ENCODE measurements at places on chromosomes 6 and 20.

DNA sequence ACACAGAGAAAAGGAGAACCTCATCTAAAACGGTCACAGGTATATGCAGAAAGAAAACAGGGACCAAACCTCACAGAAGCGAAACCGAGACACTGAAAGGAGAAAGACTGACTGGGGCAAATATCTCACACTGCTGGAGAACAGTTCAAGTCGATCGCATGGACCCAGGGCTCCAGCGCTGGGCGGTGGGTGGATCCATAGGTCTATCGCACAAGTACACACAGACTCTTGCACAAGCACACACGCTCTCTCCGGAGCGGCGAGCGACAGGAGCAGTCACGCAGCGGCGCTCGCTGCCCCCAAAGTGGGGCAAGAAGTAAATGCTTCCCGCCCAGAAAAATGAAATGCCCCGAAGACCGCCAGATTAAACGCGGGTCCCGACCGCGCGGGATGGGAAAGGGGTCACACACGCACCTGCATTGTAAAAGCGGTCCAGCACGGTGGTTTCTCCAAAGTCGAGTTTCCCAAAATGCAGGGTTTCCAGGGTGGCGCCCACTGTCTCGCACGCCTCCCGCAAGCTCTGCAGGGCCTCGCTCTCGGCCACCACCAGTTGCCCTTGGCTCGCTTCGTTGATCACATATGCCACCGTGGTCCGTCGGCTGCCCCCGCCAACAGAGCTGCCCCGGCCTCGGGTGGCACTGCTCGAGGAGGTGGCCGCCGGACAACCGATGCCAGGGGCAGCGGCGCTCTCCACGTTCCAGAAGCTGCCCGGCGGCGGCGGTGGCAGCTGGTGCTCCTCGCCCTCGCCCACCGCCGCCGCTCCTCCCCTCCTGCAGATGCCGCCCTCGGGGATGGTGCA lies 782 bp downstream of the MAP3K5 start:
- DNase-seq = no peak

- no peak for DNase-seq
These were observed 154.8 kb downstream of the PTPRK start for GRCh38 chr6:128365520-128366160.

DNA sequence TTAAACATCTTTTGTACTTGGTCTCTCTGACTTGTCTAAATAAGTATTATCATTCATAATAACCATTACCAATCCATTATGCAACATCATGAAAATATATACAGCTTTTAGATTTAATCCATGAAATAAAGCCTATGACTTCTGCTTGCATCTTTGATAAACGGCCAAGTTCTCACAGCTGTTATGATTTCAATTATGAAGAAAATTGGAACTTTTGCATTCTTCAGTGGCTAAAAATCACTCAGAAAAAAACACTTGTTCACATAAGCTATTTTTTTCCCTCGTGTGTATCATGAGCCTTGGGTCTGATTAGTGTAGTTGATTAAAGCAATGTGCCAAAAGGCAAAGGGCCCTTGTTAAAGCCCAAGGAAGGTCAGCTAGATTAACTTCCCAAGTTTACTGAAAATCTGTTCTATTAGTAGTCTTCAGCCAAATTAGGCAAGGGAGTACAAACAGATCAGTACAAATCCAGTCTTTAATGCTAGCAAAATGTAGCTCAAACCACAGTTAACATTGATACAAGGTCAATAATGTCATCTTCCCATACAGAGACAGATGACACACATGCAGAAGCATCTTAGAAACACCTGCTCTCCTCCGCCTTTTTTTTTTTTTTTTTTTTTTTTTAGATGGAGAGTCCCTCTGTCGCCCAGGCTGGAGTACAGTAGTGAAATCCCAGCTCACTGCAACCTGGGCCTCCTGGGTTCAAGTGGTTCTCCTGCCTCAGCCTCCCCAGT lies 69.9 kb downstream of the SGK1 start:
- DNase-seq = no peak

DNA sequence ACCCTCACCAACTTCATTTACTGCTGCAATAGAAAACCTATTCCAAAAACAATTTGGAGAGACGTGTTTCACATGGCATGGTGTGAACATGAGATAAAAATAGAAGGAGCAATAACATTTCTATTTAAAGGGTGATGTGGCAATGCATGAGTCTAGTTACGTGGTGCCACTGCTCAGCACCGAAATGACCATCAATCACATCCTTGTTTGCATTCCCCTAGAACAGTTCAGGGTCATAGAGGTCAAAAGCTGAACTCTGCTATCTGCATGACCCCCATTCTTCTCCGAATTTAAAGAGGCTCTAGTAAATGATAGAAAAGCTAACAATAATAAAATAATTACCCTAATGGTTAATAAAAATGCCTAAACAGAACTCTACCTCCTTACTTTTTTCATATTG lies 29.5 kb downstream of the ROS1 start:
- DNase-seq = no peak

GRCh38 chr6:35454391-35455110 lies 2.4 kb downstream of the FANCE start:
- no peak for DNase-seq

DNA sequence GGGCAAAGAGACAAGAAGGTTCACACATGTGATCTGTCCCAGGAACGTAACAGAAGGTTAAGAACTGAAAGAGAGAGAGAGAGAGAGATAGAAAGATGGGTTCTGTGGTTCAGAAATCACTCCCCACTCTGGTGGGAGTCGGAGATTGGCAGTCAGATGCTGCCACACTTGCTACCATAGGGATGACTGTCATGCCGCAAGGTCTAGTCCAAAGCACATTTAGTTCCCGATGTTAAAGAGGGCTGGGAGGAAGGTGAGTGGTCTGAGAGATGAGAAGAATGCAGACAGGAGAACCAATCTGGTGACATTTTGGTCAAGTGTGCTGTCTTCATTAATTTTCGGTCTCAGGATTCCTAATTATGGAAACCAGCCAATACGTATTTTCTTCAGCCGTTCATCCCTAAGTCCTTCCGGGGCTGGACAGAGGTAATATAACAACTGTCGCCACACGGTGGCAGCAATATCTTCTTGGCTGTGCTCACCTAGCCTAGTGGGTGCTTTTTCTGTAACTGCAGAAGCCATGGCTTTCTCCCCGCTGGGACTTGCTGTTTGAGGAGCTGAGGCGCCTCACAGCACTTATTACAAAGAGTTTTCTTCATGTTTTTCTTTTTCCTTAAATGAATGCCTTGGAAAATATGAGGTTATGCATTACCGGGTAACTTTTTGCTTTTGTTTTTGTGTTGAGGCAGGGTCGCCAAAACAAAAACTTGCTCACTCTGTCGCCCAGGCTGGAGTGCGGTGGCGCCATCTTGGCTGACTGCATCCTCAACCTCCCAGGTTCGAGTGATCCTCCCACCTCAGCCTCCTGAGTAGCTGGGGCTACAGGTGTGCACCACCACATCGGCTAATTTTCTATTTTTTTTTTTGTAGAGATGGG lies 46.0 kb downstream of the SLC35D3 start:
- DNase-seq = no peak

GRCh38 chr20:16653266-16653665 lies 76.6 kb upstream of the SNRPB2 start:
- DNase-seq = no peak

GRCh38 chr20:8726460-8726859 lies 342.4 kb upstream of the PLCB4 start:
- no peak for DNase-seq

- DNase-seq = no peak
These were observed 46.9 kb downstream of the SIRPA start for GRCh38 chr20:1942061-1942460.

DNA sequence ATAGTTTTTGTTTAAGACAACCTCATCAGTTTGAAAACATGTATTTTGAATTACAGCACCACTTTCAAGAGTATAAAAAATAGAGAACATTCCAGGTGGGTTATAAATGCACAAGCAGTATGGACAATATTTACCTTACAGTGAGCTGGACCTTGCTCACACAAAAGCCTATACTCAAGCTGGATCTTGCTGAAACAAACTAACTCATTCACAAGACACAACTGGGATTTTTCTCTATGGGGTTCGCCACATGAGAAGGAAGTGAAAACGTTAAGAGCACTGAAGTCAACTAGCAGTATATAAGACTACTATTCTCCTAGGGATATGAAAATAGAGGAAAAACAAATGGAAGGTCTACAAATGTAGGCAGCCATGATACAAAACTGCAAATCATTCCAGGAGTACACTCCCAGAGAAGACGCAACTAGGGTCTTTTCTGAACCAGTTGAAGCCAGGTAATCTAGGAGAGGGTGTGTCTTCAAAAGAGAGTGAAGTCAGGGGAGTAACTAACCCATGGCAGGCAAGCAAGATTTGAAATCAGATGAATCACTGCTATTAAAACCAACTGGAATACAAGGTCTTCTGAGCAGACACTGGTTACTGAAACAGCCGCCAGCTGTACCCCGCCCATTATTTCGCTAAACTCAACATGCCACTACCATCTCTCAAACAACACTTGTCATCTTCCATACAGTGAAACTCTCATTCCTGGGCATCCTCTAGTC lies 26.5 kb downstream of the STAU1 start:
- no peak for DNase-seq

- no peak for DNase-seq
These were observed 279.8 kb downstream of the EPHA7 start for GRCh38 chr6:93139408-93140081.

GRCh38 chr6:170040115-170040500 lies 250.8 kb downstream of the DLL1 start:
- no peak for DNase-seq

GRCh38 chr6:3022765-3023662 lies 23.3 kb downstream of the NQO2 start:
- DNase-seq = no peak

- DNase-seq = no peak
These were observed 853.6 kb downstream of the C6orf118 start for GRCh38 chr6:164455835-164456234.

DNA sequence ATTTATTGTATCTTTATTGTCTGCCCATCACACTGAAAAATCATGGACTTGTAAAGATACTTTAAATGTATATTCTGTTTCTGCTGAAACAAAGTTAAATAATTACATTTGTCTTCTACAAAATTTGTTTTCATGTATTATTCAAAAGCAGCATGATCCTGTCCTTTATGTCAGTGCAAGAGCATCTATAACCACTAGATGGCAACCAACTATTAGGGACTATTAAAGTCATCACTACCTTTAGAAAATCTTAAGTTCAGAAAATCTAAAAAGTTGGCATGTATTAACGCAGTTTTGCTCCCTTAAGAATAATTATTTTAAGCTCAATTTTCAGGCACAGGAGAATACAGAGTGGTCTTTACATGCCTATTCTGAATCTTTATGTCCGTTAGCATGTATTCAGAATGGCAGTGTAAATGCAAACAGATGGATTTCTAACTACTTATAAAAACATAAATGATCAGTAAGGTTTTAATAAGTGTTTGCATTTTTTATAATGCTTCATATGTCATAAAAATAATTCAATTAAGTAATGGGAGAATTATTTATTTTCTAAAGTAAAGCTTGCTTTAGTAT lies 17.8 kb downstream of the TMEM30A start:
- no peak for DNase-seq

DNA sequence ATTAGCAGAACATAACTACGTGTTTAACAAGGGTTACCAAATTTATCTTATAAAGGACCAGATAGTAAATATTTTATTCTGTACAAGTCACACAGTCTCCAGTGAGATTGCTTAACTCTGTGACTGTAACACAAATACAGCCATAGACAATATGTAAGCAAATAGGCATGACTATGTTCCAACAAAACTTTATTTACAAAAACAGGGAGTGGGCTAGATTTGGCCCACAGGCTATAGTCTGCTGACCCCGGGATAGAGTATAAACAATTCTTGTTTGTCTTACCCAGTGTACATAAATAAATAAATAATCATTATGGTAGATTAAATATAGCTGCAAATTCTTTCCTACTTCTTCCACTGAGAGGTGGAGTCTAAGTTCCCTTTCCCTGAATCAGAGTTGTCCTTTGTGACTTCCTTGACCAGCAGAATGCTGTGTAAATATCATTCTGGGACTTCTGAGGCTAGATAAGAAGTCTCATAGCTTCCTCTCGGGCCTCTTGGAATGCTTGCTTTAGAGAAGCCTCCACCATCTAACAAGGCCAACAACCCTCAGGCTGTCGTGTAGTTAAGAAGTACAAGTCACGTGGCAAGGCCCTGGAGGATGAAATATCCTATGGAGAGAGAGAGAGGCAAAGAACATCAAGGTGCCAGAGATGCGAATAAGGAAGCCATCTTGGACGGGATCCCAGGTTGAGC lies 59.1 kb upstream of the TMEM244 start:
- no peak for DNase-seq

DNA sequence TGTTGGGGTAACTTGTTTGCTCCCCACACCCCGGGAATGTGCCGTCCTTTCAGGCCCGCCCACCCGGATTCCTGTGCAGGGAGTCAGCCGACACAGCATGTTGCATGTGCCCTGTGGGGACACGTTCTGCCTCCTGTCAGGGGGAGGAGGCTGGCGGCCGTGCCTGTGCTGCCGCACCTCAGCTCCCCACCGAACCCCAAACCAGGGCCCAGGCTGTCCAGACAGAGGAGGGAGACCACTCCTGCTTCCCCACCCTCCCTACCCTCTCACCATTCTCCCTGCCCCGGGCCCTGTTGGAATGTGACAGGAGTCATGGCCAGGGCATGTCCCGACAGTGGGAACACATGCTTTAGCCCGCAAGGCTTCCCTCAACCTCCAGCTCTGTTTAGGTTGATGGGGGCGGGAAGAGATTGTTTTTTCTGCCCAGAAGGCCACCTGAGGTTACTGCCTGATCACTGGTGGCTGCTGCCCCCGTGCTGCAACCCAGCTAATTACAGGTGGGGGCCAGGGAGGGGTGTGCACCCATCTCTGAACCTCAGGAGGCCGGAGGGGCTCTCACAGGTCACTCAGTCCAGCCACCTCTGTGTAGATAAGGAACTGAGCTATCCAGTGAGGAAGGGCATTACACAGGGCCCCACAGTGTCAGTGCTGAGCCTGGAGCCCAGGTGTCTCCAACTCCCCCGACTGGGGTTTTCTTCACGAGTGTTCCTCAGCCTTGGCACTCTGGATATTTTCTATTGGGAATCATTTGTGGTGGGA lies 13.6 kb downstream of the LRRC73 start:
- DNase-seq = no peak

DNA sequence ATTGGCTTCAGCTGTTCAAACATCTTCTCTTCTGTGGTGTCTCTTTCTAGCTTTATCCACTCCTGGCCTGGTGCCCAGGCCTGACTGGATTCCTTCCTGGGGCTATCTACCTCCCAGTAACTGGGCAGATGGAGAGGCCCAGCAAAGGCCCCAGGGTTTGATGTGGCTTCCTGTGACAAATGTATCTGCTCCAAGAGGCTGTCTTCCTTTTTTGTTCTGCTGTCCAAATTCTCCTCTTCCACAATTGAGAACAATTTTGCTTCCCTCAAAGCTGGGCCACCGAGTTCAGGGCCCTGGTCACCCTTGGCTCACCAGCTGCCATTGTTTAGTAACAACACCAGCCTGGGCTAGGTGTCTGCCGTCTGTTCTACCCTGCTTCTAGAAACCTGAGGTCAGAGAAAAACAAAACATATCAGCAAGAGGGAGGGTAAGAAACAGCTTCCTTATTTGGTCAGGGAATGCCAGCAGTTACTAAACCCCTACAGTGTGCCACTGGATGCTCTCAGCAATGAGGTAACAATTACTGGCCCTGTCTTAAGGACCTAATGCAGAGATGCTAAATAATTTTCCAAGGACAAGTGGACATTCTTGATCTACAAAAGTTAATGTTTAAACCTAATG lies 3.9 kb downstream of the ZFP57 start:
- DNase-seq = no peak

- DNase-seq = no peak
These were observed 33.9 kb upstream of the ZBTB24 start for GRCh38 chr6:109516929-109517328.

All from cortex of kidney (tissue), 1 donor.